ENCODE measurements at places on chromosomes 7 and 10.

- DNase-seq: no peak
Measured at GRCh38 chr10:44651834-44652233, 259.3 kb upstream of the TMEM72 start.

DNA sequence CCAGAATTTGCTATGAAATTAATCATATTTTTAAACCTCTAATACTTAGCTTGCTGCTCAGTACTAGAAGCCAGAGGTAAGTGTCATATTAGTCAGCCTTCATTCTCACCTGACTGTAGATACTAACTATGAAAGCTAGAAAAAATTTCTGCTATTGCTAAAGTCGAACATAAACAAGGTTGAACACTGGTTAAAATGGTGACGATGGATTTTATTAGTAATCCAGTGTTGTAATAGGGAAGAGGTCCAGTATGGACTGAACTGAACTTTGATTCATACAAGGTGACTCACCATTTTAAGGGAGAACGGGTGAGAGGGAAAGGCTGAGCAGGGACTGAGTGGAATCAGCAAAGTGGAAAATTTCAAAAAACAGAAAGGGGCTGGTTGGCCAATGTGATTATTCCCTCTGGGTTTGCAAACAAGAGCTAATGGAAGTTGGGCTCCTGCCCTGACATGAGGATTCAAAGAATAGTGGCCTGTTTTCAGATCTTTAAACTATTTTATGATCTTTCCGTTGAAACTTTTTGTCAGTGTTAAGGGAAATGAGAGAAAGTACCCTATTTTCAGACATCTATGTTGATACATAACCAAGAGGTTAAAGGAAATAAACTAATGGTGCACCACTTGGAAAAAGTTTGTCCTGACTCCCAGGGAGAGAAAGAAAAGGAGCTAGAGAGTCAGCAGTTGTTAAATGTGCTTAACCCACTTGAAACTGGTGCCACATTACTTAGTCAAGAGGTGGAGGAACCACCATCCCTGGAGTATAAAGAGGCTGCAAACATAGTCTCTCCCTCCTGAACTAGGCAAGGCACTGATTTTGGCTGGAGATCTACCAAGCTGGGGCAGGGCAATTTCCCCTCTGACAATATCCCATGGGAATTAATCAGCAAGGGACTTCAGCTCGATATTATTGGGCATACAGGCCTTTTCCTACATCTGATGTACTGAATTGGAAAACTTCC lies 15.3 kb upstream of the AKR1C1 start:
- DNase-seq: no peak

DNA sequence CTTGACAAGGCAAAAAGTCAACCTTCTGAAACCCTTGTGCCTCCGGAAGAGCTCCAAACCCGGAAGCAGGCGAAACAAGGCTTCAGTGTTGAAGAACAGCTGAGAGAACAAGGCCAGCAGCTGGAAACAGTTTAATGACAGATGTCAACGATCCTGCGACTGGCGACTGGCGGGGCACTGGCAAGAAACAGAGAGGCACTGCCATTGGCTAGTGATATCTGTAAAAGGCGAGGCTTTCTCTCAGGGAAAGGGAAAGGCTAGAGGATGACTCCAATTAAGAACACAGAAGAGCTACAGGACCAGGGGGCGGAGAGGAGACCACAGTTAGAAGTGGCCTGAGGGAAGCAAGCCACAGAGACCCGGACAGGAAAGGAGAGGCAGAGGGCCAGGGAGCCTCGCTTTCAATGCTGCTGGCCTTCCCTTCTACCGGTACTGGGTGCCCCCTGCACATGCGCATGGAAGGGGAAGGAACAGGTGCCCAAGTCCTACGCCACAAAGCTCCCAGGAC lies 19.4 kb downstream of the ITGB1 start:
- no peak for DNase-seq

DNA sequence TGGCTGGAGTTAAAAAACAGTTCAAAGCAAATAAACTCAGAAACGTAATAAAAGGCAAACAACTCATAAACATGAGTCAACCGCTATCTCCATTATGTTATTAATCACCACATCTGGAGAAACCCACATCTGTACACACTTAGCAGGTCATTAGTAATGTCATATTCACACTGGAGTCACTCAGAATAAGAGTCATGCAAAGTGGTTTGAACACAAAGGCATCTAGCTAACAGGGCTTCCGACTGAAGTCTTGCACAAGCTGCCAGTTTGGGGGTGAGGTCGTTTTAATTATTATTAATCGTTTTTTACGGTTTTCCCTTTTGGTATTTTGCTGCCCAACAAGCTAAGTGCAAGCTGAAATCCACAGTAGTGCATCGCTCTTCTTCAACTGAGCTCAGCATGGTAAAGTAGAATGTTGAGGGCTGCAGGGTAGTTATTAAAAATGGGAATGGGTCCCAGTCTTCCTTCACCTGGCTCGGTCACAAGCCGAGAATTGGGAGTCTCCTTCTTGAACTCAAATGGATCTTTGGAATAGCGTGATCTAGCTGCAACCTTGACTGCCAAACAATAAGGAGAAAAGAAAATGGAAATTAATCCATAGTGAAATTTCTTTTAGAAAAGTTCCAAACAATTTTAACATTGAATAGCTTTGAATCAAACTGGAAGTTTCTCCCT lies 663.5 kb downstream of the KCNMA1 start:
- no peak for DNase-seq

DNA sequence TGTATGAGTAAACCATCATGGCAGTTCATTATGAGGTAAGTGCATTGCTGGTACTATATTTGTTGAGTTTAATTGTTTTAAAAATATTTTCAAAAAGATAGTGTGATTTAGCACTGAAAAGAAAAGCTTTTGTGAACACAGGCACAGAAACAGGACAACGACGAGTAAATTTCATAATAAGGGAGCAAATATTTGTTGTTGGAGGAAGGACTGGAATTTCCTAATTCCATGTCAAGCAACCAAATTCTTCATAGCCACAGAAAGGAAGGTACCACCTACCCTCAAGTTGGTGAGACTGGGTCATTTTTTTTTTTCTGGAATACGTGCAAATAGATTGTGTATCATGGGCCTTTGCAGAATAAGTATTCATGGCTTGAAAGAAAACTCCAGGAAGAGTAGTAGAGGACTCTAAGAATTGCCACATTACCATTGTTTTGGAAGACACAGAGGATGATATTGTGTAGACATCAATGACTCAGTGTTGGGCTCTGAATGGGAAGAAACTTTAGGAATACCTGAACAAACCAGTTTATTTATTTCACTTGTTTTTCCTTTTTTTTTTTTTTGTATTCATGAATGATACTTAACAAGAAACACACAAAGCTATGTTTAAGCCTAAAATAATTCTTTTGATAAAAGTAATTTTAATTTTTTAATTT lies 7.8 kb downstream of the UBE2D4 start:
- no peak for DNase-seq

DNA sequence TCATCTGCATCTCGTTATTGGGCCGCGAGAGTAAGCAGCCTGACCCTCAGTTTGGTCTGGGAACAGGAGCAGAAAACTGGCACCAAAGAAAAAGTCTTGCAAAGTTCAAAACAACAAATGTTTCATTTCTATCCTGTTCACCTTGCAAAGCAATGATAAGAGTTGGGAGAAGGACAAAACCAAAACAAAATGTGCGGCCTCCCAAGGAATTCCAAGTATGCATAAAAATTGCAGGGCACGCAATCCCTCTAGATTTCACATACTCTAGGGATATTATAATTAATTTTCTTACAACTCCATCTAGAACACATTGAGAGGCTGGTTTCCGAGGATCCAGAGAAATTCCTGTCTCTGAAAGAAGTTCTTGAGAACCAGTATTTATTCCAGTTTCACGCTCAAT lies 20.1 kb downstream of the CHUK start:
- no peak for DNase-seq

Measured in activated effector memory CD4-positive, alpha-beta T cell treated with anti-CD3 and anti-CD28 coated beads, Interleukin-2, amount 50 U/mL, for 16 hours (primary cell).